Stomach (tissue), 19 donors: ENCODE measurements at places on chromosomes 4 and X. TPM values are rescaled to one million over a fixed set of nuclear protein-coding genes. Genes with fewer than 3 reads are reported as not detected.

The SMR3A gene
- not detected for polyA plus RNA-seq

The TMEM187 gene
- polyA plus RNA-seq: 2.3 TPM

The FGD1 gene
- polyA plus RNA-seq: 0.76 TPM

The DMRTC1B gene
- polyA plus RNA-seq: 1.1 TPM

The NAA15 gene
- 4.8 TPM for polyA plus RNA-seq

The FGF5 gene
- not detected for polyA plus RNA-seq

The CHRDL1 gene
- polyA plus RNA-seq: 10.5 TPM

The PCDH19 gene
- polyA plus RNA-seq: 0.15 TPM

The NPY1R gene
- 0.33 TPM for polyA plus RNA-seq

The FGFR3 gene
- 2.7 TPM for polyA plus RNA-seq

The NDP gene
- not detected for polyA plus RNA-seq

The TBX22 gene
- not detected for polyA plus RNA-seq

The SULT1E1 gene
- 3.2 TPM for polyA plus RNA-seq

The UNC5C gene
- 0.62 TPM for polyA plus RNA-seq

The RAB41 gene
- not detected for polyA plus RNA-seq

The PNPLA4 gene
- 12.6 TPM for polyA plus RNA-seq

The CABS1 gene
- not detected for polyA plus RNA-seq

The BEX5 gene
- 8.5 TPM for polyA plus RNA-seq

The CLDN2 gene
- 3.5 TPM for polyA plus RNA-seq

The ZRSR2 gene
- polyA plus RNA-seq: 15.5 TPM

The SPON2 gene
- 20.1 TPM for polyA plus RNA-seq

The MAGEB10 gene
- polyA plus RNA-seq: not detected

The NUP62CL gene
- 1.1 TPM for polyA plus RNA-seq

The TMPRSS11D gene
- polyA plus RNA-seq: 27.3 TPM

The TMPRSS11B gene
- 80.3 TPM for polyA plus RNA-seq

The TLR1 gene
- 1.2 TPM for polyA plus RNA-seq

The GAGE1 gene
- polyA plus RNA-seq: not detected

The FAM53A gene
- 2.8 TPM for polyA plus RNA-seq

The FGB gene
- polyA plus RNA-seq: 0.31 TPM

The GABRQ gene
- not detected for polyA plus RNA-seq

The STPG2 gene
- polyA plus RNA-seq: not detected

The SLC38A5 gene
- 21.1 TPM for polyA plus RNA-seq

The LRIT3 gene
- 0.13 TPM for polyA plus RNA-seq

The XPNPEP2 gene
- polyA plus RNA-seq: 0.92 TPM

The SPANXC gene
- not detected for polyA plus RNA-seq

The ZIC3 gene
- not detected for polyA plus RNA-seq

The ABLIM2 gene
- polyA plus RNA-seq: 5.8 TPM

The TRIM61 gene
- 0.25 TPM for polyA plus RNA-seq

The HSFX3 gene
- not detected for polyA plus RNA-seq

The EDA gene
- 1.7 TPM for polyA plus RNA-seq

The ARSJ gene
- polyA plus RNA-seq: 1.9 TPM

The DCTD gene
- polyA plus RNA-seq: 57.1 TPM

The NAP1L2 gene
- polyA plus RNA-seq: 1.3 TPM

The LDOC1 gene
- 14.9 TPM for polyA plus RNA-seq

The CENPE gene
- polyA plus RNA-seq: 0.31 TPM

The SHOX gene
- polyA plus RNA-seq: not detected

The PLXNB3 gene
- 11.9 TPM for polyA plus RNA-seq

The SEPTIN11 gene
- polyA plus RNA-seq: 9.3 TPM

The TLL1 gene
- 0.28 TPM for polyA plus RNA-seq

The CAPN6 gene
- polyA plus RNA-seq: 2.7 TPM

The DRD5 gene
- not detected for polyA plus RNA-seq

The ITIH6 gene
- not detected for polyA plus RNA-seq

The NR3C2 gene
- 2.0 TPM for polyA plus RNA-seq
